Urinary bladder (tissue), 4 donors: ENCODE measurements at places on chromosomes 1 and 21. TPM values are rescaled to one million over a fixed set of nuclear protein-coding genes. Genes with fewer than 3 reads are reported as not detected.

GRCh38 chr1:218496561-218496960 lies 151.4 kb downstream of the TGFB2 start:
- DNase-seq, result no peak

S100A7A gene
- polyA plus RNA-seq, result not detected

- DNase-seq, result no peak
Measured at GRCh38 chr1:111735321-111735720, 3.9 kb downstream of the INKA2 start.

OVAAL gene
- not detected for polyA plus RNA-seq
